ENCODE measurements at places on chromosomes 6 and 20. TPM values are rescaled to one million over a fixed set of nuclear protein-coding genes. Genes with fewer than 3 reads are reported as not detected.

Gene ANKRD6
- total RNA-seq, result 6.5 TPM

Gene TTK
- total RNA-seq, result 0.22 TPM

DNA sequence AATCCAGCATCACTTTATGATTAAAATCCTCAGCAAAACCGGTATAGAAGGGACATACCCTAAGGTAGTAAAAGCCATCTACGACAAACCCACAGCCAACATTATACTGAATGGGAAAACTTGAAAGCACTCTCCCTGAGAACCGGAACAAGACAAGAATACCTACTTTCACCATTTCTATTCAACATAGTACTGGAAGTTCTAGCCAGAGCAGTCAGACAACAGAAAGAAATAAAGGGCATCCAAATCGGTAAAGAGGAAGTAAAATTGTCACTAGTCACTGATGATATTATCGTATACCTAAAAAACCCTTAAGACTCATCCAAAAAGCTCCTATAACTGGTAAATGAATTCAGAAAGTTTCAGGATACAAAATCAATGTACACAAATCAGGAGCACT is 33.3 kb downstream of the BLOC1S5 start:
- no peak for DNase-seq

Gene MYH7B
- total RNA-seq, result 238 TPM

DNA sequence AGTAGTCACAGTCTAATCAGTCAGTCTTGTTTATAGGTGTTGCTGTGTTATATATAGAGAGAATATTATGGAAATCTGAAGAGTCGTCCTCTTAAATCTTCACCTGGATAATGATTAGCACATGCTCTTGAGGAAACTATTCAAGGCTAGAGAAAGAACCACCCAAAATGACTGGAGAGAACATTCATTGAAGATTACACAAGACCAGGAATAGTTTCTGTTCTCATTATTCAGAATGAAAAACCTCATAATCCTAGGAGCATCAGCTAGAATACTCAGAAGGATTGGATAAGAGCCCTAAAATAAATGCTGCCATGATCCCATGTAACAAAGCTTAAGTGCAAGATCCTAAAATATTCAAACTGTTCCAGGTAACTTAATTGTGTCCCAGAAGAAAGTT is 278.2 kb upstream of the PREP start:
- no peak for DNase-seq

DNA sequence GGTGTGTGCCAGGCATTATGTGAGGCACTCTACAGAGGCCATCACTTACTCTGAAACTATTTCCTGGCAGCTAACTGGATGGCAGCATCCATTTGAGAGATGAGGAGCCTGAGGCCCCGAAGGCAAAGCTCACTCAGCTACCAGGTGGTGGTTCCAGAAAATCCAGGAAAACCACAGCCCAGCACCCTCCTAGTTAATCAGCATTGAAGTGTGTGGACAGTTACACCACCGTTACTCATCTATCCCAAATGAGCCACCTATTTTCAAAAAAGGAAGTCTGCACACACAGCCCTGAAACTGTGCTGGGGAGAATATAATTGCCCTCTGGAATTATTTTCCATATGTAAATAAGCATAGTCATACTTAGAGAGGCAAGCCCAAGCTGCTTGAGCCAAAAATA is 67.4 kb downstream of the CNBD2 start:
- DNase-seq, result no peak

- DNase-seq, result no peak
These were observed 32.1 kb downstream of the DAAM2 start for GRCh38 chr6:39824030-39824926.

DNA sequence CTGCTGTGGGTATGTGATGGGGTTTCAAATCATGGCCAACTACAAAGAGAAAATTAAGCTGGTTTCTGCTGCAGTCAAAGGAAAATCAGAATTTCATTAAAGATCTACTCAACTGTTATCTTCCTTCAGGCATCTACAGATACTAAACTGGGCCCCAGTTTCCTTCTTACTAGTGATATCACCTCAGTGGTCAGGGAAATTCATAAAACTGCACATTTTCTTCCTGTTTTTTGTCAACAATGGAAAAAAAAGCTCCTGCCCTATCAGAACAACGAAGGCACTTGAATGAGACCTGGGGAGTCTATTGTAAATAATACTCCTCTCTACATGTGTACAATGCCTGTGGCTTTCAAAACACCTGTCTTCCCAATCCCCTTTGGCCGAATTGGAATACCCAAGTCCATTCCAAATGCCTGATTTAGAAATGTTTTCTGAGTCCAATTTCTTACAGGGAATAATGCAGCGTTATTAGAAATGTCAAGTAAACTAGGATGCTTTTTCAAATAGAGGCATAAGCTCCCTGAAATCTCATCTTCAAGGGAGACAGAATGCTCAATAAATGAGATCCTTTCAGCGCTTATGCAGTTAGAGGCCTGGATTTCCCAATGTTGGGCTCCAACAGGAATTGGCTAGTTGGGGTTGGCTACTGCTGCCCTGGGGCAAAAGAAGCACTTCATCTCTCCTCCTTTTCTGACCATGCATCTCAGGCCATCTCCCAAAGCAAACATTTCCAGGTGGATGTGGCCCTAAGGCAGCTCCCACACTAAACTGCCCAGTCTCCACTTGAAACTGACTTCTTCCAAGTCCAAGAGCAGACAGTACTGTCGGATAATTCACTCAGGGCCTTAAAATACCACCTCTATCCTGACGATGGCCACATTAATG is 143.3 kb downstream of the NFATC2 start:
- no peak for DNase-seq

DNA sequence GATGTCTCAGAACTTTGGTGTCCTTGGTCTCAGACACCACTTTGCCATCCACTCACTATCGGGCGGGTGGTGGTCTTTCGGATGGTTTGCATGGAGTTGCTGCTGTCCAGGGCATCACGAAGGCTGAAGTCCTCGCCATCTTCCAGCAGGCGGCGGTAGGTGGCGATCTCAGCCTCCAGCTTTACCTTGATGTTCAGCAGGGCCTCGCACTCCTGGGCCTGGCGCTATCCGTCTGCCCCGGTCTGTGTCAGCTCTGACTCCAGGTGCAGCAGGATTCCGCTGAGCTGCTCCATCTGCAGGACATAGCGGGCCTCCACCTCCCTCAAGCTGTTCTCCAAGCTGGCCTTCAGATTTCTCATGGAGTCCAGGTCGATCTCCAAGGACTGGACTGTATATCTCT is 36.0 kb downstream of the ZNF311 start:
- no peak for DNase-seq

DNA sequence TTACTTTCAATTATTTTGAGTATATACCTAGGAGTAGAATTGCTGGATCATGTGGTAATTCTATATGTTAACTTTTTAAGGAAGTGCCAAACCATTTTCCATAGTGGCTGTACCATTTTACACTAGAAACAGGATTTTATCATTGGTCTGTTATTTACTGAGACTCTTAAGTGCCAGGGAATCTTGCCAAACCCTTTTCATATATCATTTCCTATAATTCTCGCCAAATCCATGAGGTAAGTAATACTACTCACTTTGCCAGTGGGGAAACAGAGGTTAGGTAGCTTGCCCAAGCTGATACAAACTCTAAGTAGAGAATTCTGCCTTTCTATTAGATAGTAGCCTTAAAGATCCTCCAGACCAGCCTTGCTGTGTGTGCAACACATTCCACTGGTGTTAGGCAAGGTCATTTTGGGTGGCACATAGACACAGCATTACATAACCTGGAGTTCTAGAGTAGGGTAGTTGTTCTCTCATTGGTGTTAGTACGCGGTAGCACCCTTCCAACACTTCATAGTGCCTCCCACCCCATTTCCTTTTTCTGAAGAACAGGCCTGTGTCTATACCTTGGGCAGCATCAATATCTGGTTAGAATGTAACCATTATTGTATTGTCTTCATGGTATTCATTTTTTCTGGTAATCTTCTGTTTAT is 65.5 kb downstream of the ARID1B start:
- no peak for DNase-seq

GRCh38 chr6:107124934-107125348 is 9.6 kb upstream of the BEND3 start:
- DNase-seq, result peak; percentile 14

Gene HLA-B
- 409 TPM for total RNA-seq

Gene DUSP15
- total RNA-seq, result 3.4 TPM

Gene CST4
- not detected for total RNA-seq

DNA sequence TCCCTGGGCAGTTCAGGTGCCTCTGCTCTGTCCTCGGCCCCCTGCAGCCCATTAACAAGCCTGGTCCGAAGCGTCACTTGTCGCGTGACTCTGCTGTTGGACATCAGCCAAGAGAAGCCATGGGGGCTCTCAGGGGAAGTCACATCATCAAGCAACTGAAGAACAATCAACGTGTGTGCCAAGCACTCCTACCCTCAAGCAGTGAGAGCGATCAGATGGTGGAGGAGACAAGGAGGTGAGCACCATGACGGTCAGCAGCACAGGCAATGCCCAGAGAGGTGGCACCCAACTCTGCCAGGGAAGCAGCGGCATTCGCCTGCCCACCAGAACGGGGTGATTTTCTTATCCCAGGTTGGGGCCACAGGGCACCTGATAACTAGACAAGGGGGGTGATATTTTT is 132.7 kb downstream of the AGPAT4 start:
- peak; percentile 56 for DNase-seq

GRCh38 chr6:101086473-101086872 is 205.3 kb upstream of the ASCC3 start:
- DNase-seq, result no peak

GRCh38 chr6:70299456-70299855 is 3.4 kb downstream of the COL9A1 start:
- no peak for DNase-seq

Gene C6orf132
- 1.3 TPM for total RNA-seq

GRCh38 chr20:40650707-40651106 is 38.3 kb downstream of the MAFB start:
- DNase-seq, result no peak

GRCh38 chr6:157613011-157613522 is 210.0 kb upstream of the SNX9 start:
- no peak for DNase-seq

Gene PBX2
- 46.9 TPM for total RNA-seq

Gene RIPOR2
- 11.2 TPM for total RNA-seq

- no peak for DNase-seq
These were observed 151.3 kb downstream of the DTNBP1 start for GRCh38 chr6:15511248-15512125.

DNA sequence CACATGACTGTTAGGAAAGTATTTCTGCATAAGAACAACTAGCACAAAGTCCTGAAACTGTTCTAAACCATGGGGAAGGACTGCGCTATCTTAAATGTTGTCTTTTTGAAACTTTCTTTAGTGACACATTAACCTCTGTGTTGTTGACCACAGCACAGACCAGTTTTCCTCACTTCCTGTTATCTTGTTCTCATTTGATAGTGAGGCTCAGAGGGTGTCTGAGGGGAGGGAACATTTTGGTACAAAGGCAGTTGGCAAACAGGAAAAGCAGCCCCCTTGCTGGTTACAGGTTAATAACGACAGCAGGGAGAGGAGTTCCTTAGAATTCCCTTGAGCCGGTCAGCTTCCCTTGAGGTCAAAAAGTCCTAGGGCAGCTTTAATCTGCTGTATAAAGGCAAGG is 143.5 kb upstream of the BMP2 start:
- no peak for DNase-seq

Gene PNPLA1
- total RNA-seq, result not detected

DNA sequence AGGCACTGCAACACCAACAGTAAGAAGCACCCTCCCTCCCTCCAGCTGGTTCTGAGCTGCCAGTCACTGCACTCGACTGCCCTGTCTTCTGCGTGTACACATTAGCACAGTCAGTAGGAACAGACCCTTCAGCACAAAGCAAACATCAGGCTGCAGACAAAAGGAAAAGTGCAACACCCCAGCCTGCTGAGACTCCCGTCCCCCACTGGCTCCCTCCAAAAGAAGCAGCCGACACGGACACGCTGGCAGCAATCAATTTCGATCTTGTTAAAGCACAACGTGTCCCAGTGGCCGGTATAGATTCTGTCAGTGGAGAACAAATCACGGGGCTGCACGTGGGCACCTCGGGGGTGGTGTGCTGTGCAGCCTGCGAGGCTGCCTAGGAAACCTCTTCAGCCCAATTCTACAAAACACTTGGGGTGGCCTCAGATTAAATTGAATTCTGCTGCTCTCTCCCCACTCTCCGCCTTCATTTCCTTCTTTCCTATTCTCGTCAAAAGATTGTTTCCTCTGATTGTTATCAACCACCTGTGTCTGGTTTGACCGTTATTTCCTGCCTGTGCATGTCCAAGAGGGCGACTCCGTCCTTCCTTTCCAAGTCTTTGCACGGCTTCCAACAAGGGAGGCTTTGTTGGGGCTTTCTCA is 38.7 kb downstream of the TRAF3IP2 start:
- DNase-seq, result no peak

Gene IL17A
- not detected for total RNA-seq

Gene FAM229B
- 43.5 TPM for total RNA-seq

Gene RAET1G
- total RNA-seq, result 0.35 TPM

DNA sequence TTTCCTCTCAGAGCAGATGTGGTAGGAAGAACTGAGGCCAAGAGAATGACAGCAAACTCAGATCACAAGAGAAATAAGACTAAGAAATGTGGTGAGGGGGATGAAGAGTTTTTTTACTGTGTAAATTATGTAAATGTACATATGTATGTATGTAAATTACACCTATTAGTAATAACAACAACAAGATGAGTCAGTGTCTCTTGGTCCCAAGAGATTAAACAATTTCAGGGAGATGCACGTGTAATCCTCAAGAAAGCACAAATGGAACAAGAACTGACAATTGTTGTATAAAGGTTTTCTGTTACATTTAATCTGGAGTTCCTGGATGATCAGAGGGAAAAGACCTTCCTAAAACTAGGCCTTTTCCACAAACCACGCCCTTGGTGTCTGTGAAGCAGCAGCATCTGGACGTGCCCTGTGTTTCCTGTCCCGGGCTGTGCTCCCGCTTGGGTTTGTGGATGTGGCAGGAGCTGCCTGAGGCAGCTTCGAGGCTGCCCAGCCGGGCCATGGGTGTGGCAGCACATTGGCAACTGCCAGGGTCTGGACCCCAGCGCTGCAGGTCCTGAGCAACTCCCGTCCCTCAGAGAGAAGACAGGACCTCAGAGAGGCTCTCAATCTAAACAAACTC is 994 bp downstream of the CLDN20 start:
- DNase-seq, result no peak

Gene BMP7
- 2.7 TPM for total RNA-seq

DNA sequence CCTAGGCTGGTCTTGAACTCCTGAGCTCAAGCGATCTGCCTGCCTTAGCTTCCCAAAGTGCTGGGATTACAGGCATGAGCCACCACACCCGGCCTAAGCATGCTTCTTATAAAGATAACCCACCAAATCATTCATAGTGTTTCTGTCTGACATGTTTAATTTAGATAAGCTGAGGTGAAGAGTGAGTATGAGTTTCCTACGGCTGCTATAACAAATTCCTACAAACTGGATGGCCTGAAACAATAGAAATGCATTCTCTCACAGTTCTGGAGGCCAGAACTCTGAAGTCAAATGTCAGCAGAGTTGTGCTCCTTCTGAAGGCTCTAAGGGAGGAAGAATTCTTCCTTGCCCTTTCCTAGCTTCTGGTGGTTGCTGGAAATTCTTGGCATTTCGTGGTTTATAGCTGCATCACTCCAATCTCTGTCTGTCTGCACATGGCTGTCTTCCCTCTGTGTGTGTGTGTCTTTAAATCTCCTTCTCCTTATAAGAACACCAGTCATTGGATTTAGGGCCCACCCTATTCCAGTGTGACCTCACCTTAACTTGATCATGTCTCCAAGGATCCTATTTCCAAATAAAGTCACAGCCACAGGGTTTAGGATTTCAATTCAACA is 29.9 kb downstream of the MAPK13 start:
- DNase-seq, result no peak

Measured in cardiac septum (tissue), 1 donor.